ENCODE measurements at places on chromosomes 1 and 21.

DNA sequence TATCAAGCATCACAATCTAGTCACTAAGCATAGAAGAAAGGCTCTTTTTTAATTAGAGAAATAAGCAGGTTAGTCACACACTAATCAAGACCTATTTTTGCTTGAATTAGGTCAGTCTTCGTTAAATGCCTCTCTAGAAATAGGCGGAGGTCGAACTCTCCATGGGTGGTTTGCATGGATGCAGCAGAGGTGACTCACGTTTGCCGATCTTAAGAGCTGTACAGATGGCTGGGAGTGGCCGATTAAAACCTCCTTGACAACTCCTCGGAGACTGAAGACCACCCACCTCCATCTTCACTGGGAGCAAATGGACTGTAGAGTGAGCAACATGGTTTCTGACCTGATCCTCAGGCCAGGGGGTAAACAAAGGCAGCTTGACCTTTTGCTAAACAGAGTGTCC is 249.3 kb downstream of the ZNF648 start:
- no peak for DNase-seq

- DNase-seq: no peak
These were observed 49.4 kb downstream of the CAPN9 start for GRCh38 chr1:230796626-230797025.

DNA sequence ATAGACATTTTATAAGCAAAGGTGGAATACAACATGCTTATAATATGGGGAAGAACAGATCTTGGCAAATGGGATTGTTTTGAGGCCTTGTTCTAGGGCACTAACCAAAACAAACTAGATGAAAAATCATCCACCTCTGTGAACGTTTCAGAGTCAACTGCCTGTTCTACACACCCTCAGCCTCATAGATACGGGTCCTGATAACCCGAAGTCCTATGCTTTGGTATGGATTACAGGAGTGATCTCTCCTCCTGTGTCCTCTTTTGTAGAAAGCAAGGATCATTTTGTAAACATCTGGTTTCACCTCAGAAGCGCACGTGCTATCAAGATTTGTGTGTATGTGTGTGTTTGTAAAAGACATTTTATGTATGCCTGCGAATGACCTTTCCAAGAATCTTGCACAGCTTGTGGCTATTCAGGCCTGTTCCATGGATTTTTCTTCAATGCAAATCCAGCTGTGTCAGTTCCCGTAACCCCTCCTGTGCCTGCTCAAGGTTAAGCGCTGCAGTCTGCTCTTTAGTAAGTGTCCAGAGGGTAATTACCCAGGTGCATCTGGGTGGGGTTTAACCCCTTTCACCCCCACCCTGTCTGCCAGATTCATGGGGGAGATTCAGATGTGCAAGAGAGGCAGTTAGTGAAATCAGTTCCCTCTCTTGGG is 132.4 kb downstream of the ROR1 start:
- peak; percentile 53 for DNase-seq

DNA sequence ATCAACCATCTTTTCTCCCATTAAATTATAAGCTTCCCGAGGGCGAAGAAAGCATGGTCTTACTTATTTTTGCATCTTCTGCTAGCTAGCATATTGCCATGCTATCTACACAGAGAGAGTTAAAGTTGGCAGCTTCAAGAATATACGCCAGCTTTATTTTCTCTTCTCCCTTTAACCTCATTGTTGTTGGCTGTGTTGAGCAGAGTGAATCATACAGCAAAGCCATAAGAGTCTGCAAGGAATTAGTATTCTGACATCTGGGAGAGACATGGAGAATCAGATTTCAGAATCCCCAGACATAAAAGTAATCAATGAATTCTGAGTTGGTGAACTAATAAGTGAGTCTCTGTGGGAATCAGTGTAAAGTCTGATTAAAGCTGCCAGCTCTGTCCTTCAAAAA is 649.6 kb upstream of the PTBP2 start:
- DNase-seq: no peak

- DNase-seq: no peak
These were observed 17.2 kb upstream of the CXADR start for GRCh38 chr21:17495680-17496079.

DNA sequence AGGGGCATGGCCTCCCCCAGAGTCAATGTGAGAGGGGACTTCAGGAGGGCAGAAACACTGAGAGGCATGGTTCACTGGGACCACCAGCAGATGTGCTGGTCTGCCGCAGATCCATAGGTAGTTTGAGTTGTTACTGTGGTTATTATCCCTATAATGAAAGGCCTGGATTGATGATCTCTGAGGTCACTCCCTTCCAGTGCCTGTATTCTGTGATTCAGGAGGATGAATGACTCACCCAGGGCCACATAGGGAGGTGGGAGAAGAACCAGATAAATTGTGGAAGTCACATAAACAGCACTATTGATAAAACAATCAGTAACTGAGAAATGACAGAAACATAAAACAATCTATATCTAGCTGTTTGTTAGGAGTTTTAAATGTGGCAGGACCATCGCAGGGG is 22.7 kb upstream of the ACTL8 start:
- no peak for DNase-seq

- DNase-seq: no peak
These were observed 210.2 kb upstream of the DMRTA2 start for GRCh38 chr1:50633465-50633864.

DNA sequence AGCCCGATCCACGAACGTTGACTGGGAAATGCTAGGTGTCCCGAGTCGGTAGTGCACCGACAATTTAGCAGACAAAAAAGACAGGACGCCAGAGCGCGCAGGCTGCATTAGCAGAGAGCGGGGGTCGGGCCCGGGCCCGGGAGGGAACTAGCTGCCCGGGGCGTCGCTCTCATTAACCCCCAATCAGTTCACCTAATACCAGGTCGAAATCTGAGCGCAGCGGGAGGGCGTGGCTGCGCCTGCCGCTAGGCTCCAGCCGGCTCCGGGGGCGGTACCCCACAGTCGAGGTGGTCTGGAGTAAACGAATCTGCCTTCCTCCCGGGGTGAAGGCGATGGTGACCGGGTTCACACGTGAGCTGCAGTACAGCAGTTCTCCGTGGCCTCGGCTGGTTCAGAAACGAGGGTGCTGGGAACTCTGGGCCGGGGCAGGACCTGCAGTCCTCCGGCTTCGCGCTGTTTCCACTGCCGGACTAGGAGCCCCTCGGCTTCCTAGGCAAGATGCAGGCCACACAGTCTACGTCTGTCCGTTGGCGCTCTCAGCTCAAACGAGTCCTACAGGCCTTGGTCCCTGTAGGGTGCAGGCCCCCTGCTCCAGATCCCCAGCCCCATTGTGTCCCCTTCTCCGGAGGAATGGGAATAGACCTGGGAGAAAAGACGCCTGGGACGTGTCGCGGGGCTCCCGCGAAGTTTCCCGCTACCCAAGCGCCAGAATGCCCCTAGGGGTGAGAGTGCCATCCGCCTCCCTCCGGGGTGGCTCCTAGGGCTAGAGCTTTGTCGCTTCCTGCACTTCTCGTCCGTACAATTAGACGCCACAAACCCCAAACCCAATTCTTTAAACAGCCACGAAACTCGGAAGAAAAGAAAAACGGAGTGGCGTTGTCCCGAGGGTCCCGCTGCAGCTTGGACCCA is 2.0 kb downstream of the GFI1 start:
- peak; percentile 33 for DNase-seq

GRCh38 chr1:54743416-54744226 is 20.7 kb downstream of the PARS2 start:
- DNase-seq: no peak

DNA sequence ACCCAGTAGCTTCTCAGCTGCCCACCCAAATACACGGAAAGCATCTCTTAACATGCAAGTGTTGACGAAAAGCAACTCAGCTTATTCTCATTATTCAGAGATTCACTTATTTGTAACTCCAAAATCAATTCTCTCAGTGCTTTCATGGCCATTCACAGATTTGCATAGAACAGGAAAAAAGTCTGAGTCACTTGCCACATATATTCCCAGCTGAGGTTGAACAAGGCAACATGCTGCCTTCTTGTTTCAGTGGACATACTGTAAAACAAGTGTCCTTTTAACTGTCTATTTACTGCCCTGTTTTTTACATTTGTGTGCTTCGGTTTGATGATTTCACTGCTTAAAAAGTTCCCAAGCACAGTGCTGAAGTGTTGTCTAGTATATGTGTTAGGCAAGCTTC is 273.0 kb downstream of the LTN1 start:
- DNase-seq: no peak

- no peak for DNase-seq
These were observed 424.5 kb downstream of the NEGR1 start for GRCh38 chr1:71857862-71858261.

GRCh38 chr1:99766378-99766800 is at the start of gene FRRS1:
Gene FRRS1, minus strand, starts transcription at chr1:99766635. Its CDS starts 17,867 bp downstream, at chr1:99748768.
- peak; percentile 68 for DNase-seq
